Muscle of arm (tissue), 14 donors: ENCODE measurements at places on chromosomes 6 and 20.
A peak's percentile ranks its signal among the peaks of the same experiment; 100 is the strongest.

GRCh38 chr20:21511485-21511849, 2.4 kb downstream of the NKX2-2 start:
- DNase-seq: no peak

DNA sequence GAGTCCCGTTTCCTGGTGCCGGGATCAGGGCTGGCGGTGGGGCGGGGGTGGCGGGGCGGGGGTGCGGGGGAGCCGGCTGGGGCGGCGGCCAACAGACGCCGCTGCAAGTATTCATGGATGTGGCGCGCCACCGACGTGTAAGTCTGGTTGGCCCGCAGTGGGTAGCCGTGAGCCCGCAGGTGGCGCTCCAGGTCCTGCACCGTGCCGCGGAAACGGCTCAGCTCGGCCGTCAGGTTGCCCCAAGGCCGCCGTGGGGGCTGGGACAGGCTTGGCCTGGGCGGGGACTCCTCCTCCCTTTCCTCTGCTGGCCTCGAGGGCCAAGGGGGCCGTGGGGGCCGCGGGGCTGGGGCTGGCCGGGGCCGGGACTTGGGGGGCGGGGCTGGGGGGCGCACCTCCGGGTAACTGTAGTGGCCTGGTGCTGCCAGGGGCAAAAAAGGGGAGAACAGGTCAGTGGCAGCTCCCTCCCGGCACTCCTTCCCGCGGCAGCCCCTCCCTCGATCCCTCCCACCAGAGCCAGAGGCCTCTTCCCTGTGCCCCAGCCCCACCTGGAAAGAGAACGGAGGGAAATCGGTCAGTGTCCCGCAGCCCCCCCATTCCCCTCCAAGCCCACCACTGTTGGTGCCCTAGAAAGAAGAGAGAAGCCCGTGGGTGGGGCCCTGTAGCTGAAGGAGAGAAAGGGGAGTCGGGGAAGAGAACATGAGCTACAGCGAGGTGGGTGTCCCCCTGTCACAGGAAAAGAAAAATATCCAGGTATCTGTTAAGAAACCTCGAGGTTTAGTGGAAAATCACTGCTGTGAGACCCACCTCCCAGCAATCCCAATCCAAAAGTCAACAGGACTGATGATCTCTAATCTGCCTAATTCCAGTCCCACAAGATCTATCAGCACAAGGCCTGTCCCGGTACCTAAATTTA, 21.3 kb downstream of the TNXB start:
- peak; percentile 65 for DNase-seq

- no peak for DNase-seq
Observed at GRCh38 chr6:19121521-19121920, 715.6 kb upstream of the ID4 start.

DNA sequence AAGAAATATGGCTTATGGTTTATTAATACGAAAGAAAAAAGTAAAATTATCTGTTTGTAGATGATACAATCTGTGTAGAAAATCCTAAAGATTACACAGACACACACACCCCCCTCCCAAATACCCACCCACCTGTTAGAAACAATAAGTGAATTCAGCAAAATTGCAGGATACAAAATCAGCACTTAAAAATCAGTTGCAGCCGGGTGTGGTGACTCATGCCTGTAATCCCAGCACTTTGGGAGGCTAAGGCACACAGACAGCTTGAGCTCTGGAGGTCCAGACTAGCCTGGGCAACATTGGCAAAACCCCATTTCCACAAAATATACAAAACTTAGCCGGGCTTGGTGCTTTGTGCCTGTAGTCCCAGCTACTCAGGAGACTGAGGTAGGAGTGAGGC, 42.3 kb downstream of the NINL start:
- no peak for DNase-seq

GRCh38 chr6:138757136-138757535, 16.4 kb upstream of the CCDC28A start:
- DNase-seq: peak; percentile 16

DNA sequence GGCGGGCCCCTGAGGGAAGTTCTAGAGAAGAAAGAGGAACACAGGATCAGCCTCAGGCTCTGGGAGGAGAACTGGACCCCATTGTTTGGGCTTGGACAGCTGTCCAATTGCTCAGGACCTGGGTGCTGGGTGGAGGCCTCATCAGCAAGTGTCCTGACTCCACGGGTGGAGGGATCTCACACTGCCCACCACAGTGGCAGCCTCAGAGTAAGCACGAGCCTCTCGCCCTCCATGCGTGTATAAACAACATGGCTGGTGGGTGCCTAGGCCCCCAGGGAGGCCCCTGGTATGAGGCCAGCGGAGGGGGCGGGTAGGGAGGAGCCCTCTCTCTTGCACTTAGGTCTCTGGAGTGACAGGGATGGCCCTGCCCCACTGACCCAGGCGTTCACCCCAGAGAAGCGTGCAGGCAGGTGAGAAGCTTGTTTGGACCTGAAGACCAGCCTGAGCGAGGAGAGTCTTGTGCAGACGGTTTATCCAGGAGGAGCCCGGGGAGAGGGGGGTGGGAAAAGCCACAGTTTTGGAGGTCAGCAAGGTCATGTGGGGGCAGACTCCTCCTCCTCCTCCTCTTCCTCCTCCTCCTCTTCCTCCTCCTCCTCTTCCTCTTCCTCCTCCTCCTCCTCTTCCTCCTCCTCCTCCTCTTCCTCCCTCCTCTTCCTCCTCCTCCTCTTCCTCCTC, 41.9 kb upstream of the BHLHE23 start:
- no peak for DNase-seq

DNA sequence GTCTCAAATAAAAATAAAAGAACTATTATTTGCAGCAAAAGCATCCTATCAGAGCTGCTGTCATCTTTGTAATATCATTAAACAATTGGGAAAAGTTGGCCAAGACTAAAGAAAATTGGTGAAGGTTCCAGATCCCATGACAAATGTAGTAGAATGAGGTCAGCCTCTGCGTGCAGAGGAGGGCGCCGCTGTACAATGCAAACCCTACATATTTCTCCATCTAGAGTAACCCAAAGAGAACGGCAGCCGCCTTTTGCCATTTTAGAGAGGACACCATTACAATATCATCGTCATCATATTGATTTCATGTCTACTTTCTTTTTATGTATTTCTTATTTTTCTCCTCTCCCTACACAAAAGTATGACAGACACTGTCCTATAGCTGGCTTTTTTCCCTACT, 59.5 kb downstream of the ZMYND8 start:
- no peak for DNase-seq

DNA sequence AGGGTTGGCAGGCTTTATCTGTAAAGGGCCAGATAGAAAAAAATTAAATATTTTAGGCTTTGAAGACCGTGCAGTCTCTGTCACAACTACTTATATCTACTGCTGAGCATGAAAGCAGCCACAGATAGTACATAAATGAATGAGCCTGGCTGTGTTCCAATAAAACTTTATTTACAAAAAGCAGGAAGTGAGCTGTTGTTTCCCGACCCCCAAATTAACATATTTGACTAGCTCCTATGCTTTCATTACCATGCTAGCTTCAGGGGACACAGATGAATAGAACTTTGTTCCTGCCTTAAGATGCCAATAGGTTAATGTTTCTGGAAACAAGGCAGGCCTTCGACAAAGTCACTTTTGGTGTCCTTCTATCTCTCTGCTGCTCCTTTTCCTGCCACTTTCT, 1058.0 kb upstream of the FLRT3 start:
- no peak for DNase-seq

- DNase-seq: no peak
Observed at GRCh38 chr20:16123623-16124022, 449.6 kb downstream of the KIF16B start.

DNA sequence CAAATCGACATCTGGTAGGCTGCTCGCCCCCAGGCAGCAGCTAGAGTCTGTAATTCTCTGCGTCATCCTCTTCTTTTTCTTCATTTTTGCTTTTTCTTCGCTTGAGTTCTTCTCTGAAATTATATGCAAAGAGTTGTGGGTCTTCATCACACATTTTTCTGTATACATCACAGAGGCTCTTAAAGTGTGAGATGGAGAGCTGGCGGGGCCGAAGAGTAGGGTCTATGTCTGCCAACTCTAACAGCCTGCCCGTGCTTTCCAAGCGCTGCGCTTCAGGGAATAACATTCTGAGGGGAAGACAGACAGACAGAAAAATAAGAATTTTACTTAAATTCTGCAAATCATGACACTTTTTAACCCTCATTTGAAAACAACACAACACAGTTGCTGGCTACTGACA, 6.0 kb upstream of the CLDN20 start:
- DNase-seq: no peak

DNA sequence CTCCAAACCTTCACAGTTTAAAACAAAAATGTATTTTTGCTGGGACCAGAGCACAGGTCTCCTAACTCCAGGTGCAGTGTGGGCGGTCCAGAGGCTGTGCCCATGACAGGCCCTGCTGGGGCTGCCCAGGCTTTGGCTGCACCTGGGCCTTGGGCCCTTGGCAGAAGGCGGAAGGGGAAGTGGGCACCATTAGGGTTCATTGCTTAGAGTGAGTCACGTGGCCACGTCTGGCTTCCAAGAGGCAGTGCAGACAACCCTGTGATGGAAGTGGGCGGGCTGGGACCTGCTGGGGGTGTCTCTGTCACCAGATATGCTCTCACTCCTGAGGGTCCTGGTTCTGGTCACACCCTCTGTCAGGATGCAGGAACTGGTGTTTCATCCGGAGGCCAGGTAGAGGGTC, 302.2 kb downstream of the QKI start:
- DNase-seq: no peak

DNA sequence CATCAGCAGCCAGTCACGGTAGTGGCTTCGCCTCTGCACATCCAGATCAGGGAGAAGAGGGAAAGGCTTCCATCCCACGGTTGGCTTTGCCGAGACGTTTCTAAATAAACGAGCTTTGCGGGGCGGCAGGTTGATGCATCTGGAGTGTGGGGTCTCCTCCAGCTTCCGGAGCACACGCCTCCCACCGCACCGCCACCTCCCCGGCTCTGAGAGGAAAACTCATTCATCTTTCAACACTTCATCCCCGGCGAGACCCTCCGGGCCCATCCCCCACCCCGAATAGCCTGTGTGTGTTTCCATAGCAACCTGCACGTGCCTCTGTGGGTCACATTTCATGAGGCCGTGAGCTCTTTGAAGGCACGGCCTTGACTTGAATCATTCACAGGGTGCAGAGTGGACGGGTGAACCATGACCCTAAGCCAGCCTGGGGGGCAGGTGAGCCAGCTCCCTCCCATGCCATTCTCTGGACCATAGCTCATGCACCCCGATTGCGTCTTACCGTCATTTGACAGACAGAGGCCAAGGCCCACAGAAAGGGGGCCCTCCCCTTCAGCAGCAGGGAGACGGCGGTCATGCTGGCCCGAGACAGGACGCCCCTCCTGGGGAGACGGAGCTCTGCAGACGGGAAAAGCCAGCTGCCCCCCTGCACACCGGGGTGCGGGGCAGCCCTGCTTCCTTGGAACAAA, 16.2 kb upstream of the CHRNA4 start:
- DNase-seq: no peak

GRCh38 chr6:144443157-144443556, 158.0 kb downstream of the UTRN start:
- no peak for DNase-seq

- DNase-seq: no peak
Observed at GRCh38 chr6:111208933-111209332, 121.6 kb downstream of the SLC16A10 start.

DNA sequence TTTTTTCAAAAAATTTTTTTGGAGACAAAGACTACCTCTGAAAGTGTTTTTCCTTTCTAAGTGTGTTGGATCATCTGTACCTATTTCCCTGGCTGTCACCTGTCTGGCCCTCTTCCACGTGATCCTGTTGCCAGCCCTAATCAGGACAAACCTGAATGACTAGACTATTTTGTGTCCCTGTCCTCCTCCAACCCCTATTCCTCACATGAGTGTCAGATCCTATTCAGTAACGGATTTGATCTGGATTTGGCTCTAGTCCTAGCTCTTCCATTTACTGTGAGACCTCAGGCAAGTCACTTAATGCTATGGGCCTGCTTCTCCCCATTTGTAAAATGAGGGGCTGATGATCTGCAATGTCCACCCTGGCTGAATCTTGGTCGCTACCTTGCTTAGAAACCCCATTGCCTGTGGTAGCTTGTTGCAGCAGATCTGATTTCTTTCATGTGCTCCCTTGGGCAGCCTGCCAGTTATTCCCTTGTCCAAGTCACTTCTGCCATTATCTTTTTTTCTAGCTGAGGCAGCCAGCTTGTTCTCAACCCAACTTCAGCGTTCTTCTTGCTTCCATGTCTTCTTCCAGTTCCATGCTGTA, 4.8 kb downstream of the PHF20 start:
- peak; percentile 30 for DNase-seq

DNA sequence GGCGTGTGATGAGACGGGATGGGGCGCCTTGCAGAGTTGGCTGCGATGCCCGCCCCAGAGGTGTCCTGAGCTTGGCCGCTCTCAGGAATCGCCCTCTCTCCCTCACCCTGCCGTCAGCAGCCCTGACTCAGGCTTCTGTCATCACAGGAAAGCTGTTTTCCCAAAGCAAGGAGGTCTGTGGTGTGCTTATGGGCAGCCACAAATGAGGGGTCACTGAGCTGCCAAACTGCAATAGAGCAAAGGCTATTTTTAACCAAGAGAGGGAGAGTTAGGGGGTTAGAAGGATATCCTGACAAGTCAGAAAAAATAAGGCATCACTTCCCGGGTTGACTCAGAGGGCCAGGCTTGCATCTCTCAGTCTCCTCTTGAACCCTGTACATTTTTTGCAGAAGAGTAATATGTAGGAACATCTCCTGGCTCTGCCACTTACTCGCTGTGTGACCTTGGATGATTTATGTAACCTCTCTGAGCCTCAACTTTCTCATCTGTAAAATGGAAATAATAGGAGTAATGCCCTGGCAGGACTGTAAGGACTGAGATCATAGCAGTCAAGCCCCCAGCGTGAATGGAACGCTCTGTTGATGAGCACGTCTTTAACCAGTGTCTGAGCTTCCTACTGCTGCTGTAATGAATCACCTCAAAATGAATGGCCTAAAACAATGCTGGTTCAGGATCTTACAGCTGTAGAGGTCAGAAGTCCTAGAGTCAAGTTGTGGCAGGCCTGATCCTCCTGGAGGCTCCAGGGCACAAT, 181.9 kb downstream of the NFATC2 start:
- DNase-seq: no peak

DNA sequence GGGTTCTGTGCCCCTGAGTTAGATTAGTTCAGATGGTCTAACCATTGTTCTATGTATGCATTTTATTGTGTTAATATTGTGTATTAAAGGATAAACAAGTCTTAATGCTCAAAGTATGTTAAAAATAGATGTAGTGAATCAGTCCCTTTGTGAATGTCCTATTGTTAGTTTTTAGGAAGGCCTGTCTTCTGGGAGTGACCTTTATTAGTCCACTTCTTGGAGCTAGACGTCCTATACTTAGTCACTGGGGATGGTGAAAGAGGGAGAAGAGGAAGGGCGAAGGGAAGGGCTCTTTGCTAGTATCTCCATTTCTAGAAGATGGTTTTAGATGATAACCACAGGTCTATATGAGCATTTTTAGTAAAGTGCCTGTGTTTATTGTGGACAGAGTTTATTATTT, 12.3 kb upstream of the HMGN4 start:
- DNase-seq: no peak

DNA sequence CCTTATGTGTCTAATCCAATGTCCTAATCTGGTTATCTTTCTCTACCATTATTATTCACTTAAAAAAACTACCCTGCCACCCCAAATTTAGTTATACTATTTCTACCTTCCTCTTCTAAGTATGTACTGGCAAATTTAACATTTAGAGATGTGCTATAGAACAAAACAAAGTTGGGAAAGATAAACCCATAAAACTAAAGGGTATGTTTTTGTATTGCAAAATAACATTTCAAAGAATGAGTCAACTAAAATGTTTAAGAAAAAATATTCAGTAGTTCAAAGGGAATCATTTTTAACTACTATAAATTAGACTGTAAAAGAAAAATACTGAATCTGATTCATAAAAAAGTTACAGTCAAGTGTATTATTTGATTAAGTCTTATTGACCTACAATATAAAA, 103.0 kb downstream of the LMBRD1 start:
- DNase-seq: no peak

- no peak for DNase-seq
Observed at GRCh38 chr20:50144362-50144761, 9.2 kb downstream of the PEDS1 start.
